ENCODE measurements at places on chromosomes 13 and 19.

GRCh38 chr13:98938801-98939200, 39.1 kb downstream of the DOCK9 start:
- DNase-seq, result no peak

DNA sequence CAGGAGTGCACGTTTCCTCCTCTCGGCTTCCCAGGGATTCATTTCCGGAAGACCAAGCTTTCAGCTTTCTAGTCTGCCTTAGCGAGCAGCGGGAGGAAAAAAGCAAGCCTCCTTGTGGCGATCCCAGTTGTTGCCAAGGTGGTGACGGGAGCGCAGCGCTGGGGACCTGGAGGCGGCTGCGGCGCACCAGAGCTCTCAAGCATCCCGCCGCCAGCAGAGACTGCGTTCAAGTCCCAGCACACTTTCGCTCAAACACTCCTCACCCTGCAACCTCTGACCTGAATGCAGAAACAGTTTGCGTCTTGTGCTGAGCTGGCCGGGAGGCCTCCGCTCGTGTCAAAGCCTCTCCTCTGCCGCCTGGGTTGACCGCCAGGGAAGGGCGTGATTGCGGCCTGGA, 4.9 kb downstream of the GSX1 start:
- DNase-seq, result no peak

- DNase-seq, result peak; percentile 100
Measured at GRCh38 chr19:58543826-58544590, at the start of gene TRIM28. Gene TRIM28 (plus strand): TSS chr19:58544064. CDS start chr19:58544758, 694 bp downstream.

- no peak for DNase-seq
Measured at GRCh38 chr19:30710721-30711120, 338.5 kb downstream of the ZNF536 start.

DNA sequence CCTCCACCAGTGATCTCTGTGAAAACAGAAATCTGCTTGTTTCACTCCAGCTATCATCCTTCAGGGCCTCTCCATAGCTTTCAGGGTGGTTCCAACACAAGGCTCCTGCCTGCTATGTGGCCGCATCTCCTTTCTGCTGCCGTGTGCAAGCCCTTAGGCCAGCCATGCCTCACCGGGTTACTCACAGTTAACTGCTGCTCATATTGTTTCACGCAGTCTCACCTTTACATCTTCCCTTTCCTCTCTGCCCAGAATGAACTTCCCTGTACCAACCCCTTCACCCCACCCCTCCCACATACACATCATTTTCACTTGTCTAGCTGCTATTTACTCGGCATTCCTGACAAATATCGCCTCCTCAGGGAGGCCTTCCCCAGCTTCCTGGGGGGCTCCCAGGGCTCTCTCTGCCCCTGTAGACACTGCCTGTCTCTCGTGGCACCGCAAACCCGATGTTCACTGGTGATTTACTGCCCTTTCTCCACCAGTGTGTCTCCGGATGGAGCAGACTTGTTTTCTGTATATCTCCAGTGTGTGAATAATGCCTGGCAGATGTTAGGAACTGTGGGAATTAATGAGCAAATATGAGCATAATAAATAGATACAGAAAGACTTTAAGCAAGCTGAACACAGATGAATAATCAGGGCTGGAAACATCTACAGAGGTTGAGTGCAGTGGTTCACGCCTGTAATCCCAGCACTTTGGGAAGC, 39.3 kb upstream of the GPR183 start:
- DNase-seq, result no peak

DNA sequence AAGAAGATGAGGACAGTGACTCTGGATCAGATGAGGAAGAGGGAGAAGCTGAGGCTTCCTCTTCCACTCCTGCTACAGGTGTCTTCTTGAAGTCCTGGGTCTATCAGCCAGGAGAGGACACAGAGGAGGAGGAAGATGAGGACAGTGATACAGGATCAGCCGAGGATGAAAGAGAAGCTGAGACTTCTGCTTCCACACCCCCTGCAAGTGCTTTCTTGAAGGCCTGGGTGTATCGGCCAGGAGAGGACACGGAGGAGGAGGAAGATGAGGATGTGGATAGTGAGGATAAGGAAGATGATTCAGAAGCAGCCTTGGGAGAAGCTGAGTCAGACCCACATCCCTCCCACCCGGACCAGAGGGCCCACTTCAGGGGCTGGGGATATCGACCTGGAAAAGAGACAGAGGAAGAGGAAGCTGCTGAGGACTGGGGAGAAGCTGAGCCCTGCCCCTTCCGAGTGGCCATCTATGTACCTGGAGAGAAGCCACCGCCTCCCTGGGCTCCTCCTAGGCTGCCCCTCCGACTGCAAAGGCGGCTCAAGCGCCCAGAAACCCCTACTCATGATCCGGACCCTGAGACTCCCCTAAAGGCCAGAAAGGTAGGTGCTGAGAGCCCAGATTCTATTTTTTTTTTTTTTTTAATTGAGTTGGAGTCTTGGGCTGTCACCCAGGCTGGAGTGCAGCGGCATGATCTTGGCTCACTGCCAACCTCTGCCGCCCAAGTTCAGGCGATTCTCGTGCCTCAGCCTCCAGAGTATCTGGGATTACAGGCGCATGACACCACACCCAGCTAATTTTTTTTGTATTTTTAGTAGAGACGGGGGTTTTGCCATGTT, 2.3 kb downstream of the PPP1R15A start:
- no peak for DNase-seq

GRCh38 chr13:106367361-106367971, 168.0 kb downstream of the EFNB2 start:
- DNase-seq, result no peak

DNA sequence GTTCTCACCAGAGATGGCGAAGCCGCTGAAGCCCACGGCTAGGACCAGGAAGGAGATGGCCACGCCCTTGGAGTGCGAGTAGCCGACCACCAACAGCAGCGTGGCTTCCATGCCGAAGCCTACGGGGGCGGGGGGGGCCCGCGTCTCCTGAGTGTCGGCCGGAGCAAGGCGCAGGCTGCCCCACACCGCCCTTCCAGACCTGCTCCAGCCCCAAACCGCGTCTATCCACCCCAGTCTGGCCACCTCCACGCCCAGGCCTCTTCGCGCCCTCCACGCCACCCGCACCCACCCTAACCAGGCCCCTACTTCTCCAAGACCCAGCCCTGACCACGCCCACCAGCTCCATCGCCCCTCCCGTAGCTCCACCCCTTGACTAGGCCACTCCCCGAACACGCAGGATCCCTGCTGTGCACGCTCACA, 6.2 kb downstream of the GFY start:
- peak; percentile 59 for DNase-seq

GRCh38 chr13:65508338-65508737, 1721.8 kb downstream of the PCDH9 start:
- DNase-seq, result no peak

GRCh38 chr19:4327252-4327876, 11.3 kb downstream of the STAP2 start:
- peak; percentile 96 for DNase-seq

DNA sequence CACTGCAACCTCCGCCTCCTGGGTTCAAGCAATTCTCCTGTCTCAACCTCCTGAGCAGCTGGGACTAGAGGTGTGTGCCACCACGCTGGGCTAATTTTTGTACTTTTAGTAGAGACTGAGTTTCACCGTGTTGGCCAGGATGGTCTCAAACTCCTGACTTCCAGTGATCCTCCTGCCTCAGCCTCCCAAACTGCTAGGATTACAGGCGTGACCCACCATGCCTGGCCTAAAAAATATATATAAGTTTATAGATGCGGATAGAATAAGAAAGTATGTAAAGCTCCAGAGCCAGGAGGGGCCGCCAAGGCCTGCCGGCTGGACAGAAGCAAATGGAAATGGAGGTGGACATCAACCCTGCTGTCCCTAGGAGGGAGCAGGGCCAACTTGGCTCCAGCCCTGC, 66.0 kb downstream of the COL4A1 start:
- DNase-seq, result no peak

GRCh38 chr19:7997809-7998480, 7.5 kb downstream of the ELAVL1 start:
- DNase-seq, result no peak

GRCh38 chr13:91372911-91373310, 25.4 kb downstream of the MIR17HG start:
- DNase-seq, result no peak

DNA sequence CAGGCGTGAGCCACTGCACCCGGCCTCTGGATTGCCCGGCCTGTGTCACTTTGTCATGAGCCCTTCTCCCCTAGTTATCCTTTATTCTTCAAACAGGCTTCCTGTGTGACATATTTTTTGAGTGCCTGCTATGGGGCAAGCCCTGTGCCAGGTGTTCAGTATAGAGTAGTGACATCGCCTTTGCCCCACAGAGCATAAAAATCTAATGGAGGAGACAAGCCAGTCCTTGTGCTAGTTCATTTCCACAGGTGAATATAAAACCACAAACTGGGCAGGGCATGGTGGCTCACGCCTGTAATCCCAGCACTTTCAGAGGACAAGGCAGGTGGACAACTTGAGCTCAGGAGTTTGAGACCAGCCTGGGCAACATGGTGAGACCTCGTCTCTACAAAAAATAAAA, 43.2 kb downstream of the BBC3 start:
- no peak for DNase-seq

- no peak for DNase-seq
Measured at GRCh38 chr19:55581823-55582223, 1.2 kb upstream of the ZNF579 start.

DNA sequence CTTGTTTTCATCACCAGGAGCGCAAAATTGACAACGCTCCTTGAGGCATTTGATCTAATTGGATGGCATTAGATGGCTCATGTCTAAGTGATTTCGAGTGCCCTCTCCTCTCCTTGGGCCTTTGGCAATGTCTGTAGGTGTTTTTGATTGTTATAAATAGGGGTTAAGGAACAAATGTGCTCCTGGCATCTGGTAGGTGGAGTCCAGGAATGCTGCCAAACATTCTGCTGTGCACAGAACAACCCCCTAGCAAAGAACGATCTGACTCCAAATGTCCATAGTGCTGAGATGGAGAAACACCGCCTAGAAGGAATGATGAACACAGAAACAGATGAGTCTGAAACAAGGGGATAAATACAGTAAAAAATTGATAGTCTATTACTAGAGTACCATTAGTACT, 68.0 kb upstream of the C1QTNF9B start:
- DNase-seq, result no peak

GRCh38 chr19:40229484-40229883, 3.0 kb upstream of the CCNP start:
- peak; percentile 43 for DNase-seq

DNA sequence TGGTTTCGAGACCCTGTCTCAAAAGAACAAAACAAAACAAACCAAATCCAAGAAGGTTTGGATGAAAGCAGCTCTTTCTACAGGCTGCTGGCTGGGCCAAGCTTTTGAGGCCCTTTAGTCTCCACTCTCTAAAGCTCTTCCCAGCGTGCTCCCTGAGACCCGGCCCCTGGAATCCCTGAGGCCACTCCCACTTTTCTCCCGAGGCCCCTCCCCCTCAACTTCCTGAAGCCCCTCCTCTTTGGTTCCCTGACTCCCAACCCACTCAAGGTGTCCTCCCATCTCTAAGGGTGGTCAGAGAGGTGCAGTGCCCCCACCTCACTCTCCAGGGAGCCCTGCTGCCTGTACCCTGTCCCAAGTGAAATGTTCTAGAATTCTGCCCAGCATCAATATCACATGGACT, 10.6 kb downstream of the ERICH6B start:
- no peak for DNase-seq

DNA sequence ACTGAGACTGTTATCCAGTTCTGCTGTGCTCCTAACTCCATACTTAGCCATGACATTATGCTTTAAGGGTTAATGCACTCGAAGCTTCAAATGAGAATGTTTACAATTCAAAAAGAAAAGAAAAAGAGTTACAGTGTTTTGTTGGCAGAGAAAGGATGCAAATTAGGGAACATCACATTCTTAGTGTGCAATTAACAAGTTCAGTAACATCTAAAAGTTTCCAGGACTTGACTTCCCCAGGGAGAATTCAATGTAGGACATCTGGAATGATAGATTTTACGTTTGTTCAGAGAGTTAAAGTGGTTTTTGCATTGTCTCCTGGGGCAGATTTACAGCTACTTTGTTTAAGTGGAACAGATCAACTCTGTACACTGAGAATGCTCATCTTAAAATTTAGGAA, 525.2 kb downstream of the LIG4 start:
- DNase-seq, result no peak

DNA sequence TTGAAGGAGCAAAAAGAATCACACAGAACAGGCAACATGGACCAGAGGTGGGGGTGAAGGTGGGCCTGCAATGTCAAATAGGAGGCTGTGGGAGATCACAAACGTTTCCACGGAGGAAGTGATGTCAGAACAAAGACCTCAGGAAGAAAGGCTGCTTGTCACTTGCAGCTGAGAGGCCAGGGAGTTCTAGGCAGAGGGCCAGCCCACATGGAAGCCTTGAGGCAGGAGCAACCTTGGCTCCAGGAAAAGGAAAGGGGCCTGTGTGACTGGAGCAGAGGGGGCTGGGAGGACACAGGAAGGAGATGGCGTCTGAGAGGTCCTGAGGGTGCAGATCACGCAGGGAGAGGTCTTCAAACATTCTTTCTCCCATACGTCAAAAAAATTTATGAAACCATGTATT, 16.3 kb downstream of the ZNF160 start:
- DNase-seq, result no peak

DNA sequence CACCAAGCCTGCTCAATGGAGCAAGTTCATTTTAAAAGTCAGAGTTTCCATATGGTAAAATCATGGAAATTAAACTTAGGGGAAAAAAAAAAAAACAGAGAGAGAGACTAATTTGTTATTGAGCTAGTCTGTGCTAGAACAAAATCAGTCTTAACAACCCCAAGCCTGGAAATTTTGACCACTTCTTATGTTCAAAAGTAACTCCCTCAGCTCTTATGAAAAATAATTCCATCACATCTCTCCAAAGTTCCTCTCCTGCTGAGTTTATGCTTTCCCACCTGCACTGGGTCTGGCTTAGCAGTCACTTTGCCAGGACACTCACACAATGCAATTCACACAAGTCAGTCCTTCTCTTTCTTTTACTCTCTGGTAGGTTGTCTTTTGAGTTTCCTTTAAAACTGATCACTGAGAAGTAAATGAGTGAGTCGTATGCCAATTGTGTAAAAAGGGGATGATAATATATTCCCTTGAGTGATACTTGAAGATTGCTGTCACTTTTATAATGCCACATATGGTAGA, 92.6 kb downstream of the ENOX1 start:
- no peak for DNase-seq

DNA sequence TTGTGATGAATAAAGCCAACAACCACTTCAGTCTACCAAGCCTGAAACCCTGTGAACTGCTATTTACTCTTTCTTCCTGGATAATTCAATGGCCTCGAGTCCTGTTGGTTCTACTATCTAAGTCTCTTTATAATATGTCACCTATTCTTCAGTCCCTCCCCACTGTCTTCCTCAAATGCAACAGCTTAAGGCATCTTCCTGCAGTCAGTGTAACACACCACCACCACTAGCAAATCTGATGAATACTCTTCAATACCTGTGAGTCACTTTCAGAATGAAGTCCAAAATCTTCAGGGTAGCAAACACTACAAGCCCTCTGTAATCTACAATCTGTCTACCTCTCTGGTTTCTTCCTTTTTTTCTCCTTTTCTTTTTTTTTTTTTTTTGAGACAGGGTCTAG, 32.9 kb downstream of the ZDHHC20 start:
- DNase-seq, result no peak

All from activated CD4-positive, alpha-beta T cell treated with anti-CD3 and anti-CD28 coated beads for 48 hours (primary cell).